Mammary epithelial cell (primary cell): ENCODE measurements at places on chromosomes 3 and 15. TPM values are rescaled to one million over a fixed set of nuclear protein-coding genes. Genes with fewer than 3 reads are reported as not detected.

DNA sequence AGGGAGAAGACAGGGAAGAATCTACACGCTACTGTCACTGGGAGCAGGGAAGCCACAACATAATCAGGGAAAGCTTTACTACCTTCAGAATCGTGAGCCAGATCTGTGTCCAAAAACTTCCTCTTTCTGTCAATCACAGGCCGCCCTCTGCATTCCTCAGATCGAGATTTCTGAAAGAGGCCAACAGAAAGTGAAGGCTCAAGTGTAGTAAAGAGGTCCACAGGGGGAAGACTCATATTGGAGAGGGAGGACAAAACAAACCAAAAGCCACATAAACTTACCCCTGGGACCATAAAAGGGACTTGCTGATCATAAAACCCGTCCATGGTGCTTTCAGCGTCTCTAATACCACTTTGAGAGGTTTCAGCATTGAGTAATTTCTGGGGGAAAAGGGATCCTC lies 3.3 kb downstream of the ETV5 start:
- DNase-seq, result no peak

DNA sequence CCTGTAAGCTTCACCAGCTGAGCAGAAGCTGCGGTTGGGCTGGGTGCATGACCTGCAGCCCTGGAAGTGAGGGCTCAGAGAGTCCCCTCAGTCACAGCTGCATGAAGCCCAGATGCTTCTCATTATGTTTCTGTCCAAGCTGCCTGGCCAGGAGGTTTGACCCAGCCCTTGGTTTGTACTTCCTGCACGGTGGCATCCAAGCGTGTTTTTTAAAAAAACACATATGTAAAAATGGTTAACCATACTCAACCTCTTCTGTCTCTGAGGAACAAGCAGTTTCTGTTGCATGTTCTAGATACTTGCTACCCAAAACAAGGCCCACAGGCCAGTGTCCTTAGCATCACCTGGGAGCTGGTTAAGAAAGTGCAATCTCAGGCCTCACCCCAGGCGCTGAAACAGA lies 76.0 kb upstream of the ATP10A start:
- no peak for DNase-seq

SSUH2 gene
- polyA plus RNA-seq, result 0.31 TPM

GOLGA6L9 gene
- polyA plus RNA-seq, result 1.2 TPM

ZIC4 gene
- polyA plus RNA-seq, result not detected

GRCh38 chr3:94961423-94962100 lies 898.7 kb downstream of the NSUN3 start:
- no peak for DNase-seq

DNA sequence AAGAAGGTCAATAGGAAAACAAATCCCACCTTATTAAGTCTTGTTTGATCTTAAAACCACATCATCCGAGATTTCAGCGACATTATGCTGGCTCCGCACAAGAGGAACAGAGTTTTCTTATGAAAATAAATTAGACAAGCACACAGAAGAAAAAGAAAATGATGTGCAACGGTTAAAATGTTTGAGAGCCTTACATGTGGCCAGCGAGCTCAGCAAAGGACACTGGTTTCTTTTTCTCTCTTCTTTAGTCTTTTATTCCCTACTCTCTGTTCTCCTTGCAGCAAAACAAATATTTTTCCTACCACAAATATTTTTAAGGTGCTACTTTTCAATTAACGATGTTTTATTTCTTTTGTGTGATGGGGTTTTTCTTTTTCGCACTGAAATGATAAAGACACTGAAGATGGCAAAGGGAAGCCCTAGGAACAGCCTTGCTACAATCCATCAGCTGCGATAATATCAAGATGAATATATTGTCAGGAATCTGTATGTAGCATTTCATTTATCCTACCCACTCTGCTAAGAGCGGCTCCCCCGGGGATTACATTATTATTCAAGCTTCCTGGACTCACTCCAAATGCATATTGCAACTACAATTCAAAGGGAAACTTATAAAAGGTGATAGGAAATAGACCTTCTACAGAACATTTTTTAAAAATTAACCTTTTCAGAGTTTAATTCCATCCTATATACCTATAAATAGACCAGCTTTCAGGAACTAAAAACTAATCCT lies 72.9 kb downstream of the ANXA2 start:
- no peak for DNase-seq

HRG gene
- polyA plus RNA-seq, result 0.20 TPM

DNA sequence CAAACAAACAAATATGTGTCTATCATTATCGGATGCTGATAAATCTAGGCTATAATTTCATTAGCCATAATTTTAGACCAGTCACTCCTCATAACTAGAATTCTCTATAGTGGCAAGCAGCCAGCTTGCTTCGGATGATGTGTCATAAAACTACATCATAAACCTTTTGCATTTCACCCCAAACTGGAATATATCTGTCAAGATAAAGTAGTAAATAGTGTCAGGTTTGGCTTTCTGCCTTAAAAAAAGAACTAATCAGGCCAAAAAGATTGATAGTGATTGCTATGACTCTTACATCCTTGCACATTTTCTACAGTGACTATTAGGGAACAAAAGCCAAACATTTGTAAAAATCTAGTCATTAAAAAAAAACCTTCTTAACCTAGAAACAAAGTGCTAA lies 51.0 kb downstream of the DPPA2 start:
- DNase-seq, result no peak

DNA sequence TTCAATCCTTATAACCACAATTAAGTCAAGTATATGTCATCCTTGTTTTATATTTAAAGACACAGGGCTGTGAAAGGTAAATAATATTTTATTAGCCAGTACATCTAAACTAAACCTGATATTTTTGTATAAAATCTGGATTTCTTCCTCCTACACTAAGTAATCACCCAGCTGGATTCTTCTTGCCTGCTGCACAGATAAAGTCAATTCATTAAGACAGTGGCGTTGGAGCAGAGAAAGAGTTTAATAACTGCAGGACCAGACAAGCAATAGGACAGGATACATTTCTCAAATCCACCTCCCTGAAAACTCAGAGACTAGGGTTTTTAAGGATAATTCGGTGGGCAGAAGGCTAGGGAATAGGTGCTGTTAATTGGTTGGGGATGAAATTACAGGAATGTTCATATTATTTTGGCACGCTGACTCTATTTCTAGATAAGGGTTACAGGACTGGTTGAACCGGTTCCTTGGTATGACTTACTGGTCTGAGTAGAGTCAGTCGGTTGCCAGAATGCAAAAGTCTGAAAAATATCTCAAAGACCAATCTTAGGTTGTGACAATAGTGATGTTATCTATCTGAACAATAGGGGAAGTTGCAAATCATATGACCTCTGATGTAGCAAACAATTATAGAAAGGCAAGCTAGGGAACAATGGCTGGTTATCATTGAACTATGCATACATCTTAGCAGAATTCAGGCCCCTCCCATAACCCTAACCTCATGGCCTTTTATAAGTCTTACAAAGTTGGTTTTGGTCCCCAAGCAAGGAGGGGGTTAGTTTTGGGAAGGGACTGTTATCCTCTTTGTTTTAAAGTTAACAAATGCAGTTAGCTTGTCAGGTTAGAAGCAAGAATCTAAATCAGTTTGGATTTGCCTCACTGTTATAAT lies 244.8 kb downstream of the ALCAM start:
- peak; percentile 66 for DNase-seq

KCNMB2 gene
- not detected for polyA plus RNA-seq

ACSBG1 gene
- polyA plus RNA-seq, result not detected

GRCh38 chr3:98013411-98014267 lies 21.5 kb downstream of the GABRR3 start:
- peak; percentile 46 for DNase-seq

GOLGA8R gene
- 0.09 TPM for polyA plus RNA-seq

NANOGP8 gene
- polyA plus RNA-seq, result not detected

DNA sequence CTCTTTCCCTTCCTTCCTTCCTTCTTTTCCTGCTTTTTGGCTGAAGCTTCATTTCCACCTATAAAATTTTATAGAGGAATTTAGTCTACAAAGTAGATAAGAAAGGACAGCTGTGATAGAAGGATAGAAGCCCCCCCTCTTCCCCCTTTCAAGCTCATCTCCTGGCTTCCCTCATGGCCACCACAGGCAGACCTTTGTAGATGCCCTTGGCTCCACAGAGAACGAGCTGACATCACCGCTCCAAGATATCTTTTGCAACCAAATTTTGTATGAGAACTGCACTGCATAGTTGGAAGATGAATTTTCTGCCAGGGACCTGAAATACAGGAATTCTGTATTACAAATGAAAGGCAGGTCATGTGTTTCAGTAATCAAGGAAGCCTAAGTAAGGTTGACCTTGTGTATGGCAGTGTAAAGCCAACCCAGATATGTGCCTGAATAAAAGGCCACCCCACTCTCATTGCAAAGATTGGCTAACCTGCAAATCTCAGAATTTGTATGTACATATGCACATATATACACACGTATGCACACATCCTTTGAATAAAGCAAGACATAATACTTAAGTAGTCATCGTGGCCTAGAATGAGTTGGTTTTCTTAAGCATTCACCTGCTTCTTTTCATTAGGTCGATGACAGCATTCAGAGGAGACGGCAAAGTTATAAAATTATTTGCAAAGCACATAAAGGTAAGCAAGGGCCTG lies 57.1 kb upstream of the FILIP1L start:
- DNase-seq, result no peak

- DNase-seq, result peak; percentile 27
Measured at GRCh38 chr15:57340682-57341259, 35.5 kb upstream of the CGNL1 start.

GCNT3 gene
- polyA plus RNA-seq, result 0.18 TPM

ASB14 gene
- polyA plus RNA-seq, result not detected

GRCh38 chr15:51935466-51936104 lies 36.0 kb downstream of the LEO1 start:
- no peak for DNase-seq

GRCh38 chr15:96037584-96037983 lies 292.9 kb upstream of the NR2F2 start:
- no peak for DNase-seq

GOLGA6L7 gene
- not detected for polyA plus RNA-seq

GP9 gene
- not detected for polyA plus RNA-seq

- DNase-seq, result peak; percentile 62
Measured at GRCh38 chr3:11335056-11335608, 62.9 kb downstream of the ATG7 start.

- DNase-seq, result no peak
Measured at GRCh38 chr3:79461129-79461792, 306.5 kb downstream of the ROBO1 start.

- DNase-seq, result no peak
Measured at GRCh38 chr15:65084500-65085206, 8.1 kb downstream of the KBTBD13 start.

DNA sequence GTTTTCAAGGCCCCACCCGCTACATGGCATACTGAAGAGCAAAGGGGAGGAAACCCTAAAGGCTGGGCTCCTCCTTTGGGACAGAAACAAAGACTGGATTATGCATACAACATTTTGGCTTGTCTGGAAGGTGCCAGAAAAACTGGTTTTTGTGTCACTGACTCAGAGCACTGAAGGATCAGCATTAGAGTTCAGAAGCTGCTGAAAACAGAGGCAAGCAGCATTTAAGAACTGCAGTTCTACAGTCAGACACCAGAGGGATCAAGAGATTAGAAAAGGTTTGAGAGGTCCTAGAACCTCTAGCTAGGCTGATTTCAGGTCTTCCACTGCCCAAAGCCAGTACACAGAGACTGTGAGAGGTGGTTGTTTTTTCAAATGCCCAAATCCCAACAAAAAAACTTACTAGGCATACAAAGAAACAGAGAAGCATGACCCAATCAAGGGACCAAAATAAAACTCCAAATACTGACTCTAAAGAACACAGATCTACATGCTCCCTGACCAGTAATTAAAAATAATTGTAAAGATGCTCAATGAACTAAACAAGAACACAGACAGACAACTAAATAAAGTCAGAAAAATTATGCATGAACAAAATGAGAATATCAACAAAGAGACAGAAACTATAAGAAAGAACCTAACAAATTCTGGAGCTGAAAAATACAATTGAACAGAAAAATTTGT lies 91.2 kb downstream of the SENP2 start:
- DNase-seq, result peak; percentile 96

- no peak for DNase-seq
Measured at GRCh38 chr15:96402403-96402802, 71.9 kb downstream of the NR2F2 start.

GABRR3 gene
- not detected for polyA plus RNA-seq

TLR9 gene
- not detected for polyA plus RNA-seq

GRCh38 chr15:70636540-70637165 lies 126.7 kb downstream of the UACA start:
- DNase-seq, result peak; percentile 24

- DNase-seq, result no peak
Measured at GRCh38 chr15:31352911-31353811, 26.5 kb downstream of the KLF13 start.

APOD gene
- polyA plus RNA-seq, result 0.86 TPM

- no peak for DNase-seq
Measured at GRCh38 chr3:25455441-25456132, 27.5 kb downstream of the RARB start.

GRCh38 chr3:50447290-50447840 lies 56.1 kb downstream of the CACNA2D2 start:
- DNase-seq, result no peak

GRCh38 chr3:172061724-172062184 lies 22.4 kb downstream of the FNDC3B start:
- no peak for DNase-seq

- no peak for DNase-seq
Measured at GRCh38 chr3:141012571-141012970, 38.6 kb upstream of the SPSB4 start.

LEKR1 gene
- polyA plus RNA-seq, result 0.03 TPM

SLC7A14 gene
- not detected for polyA plus RNA-seq

DNA sequence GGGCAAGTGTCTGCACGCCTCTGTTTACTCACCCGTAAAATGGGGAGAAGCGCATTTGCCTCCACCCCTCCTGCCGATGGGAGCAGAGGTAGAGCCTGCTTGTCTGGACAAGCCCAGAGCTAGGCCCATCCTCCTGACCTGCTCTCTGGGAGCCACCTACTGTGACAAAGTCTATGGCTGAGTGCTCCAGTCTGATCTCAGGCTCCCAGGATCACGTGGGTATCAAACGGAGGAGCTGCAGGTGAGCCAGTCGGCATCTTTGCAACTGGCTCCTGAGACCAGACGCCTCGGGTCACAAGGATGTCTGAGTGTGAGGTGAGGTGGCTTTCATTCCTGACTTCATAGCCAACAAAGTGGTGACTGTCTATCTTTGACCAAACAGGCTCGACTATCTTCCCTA lies 2.1 kb upstream of the ALDH1A3 start:
- DNase-seq, result peak; percentile 63

GRCh38 chr3:160343132-160343531 lies 55.9 kb downstream of the IFT80 start:
- peak; percentile 4 for DNase-seq

GRCh38 chr15:95758451-95758850 lies 572.0 kb upstream of the NR2F2 start:
- DNase-seq, result no peak

- DNase-seq, result no peak
Measured at GRCh38 chr3:125078951-125079674, 23.3 kb upstream of the HEG1 start.

GRCh38 chr15:78762985-78763795 lies 48.1 kb downstream of the ADAMTS7 start:
- no peak for DNase-seq

LOXL1 gene
- polyA plus RNA-seq, result 18.7 TPM

PHLDB2 gene
- 21.1 TPM for polyA plus RNA-seq

CTXN2 gene
- not detected for polyA plus RNA-seq

GRCh38 chr3:105328338-105328730 lies 38.4 kb upstream of the ALCAM start:
- peak; percentile 79 for DNase-seq

GRCh38 chr3:181687731-181688130 lies 24.0 kb upstream of the SOX2 start:
- no peak for DNase-seq

NPAP1 gene
- not detected for polyA plus RNA-seq
